ENCODE measurements at places on chromosomes 16 and 17.

- DNase-seq, result no peak
Observed at GRCh38 chr16:21163576-21163975, 5.1 kb downstream of the LDAF1 start.

GRCh38 chr17:77834170-77835115 is 124.1 kb upstream of the TNRC6C start:
- DNase-seq, result peak; percentile 84

- no peak for DNase-seq
Observed at GRCh38 chr16:51050377-51050706, 100.7 kb downstream of the SALL1 start.

- DNase-seq, result no peak
Observed at GRCh38 chr16:28264656-28265055, 27.7 kb upstream of the SBK1 start.

DNA sequence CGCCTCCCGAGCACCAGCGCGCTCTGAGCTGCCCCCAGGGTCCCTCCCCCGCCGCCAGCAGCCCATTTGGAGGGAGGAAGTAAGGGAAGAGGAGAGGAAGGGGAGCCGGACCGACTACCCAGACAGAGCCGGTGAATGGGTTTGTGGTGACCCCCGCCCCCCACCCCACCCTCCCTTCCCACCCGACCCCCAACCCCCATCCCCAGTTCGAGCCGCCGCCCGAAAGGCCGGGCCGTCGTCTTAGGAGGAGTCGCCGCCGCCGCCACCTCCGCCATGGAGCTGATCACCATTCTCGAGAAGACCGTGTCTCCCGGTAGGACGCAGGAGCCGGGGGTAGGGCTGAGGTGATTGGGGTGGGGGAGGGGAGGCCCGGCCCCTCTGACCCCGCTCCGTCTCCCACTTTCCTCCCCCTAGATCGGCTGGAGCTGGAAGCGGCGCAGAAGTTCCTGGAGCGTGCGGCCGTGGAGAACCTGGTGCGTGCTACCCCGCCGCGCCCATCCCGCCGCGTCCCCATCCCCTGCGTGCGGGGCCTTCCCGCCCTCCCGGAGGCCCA is 329 bp downstream of the KPNB1 start:
- peak; percentile 64 for DNase-seq

DNA sequence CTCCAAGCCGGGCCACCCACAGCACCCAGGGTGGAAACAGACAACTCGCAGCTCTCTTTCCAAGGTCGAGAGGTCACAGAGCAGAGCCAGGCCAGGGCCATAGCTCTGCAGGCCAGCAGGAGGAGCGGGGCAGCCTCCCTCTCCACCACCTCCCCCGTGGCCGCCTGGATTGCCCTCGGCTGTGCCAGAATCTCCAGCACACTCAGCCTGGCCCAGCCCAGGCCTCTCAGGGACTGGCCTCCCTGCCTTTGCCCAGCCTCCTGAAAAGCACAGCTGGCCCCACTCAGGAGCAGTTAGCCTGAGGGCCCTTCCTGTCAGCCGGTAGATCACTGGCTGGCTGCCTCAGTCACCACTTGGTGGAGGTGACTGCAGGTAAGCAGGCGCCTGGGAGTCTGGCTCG is 85.8 kb upstream of the SEC14L1 start:
- no peak for DNase-seq

DNA sequence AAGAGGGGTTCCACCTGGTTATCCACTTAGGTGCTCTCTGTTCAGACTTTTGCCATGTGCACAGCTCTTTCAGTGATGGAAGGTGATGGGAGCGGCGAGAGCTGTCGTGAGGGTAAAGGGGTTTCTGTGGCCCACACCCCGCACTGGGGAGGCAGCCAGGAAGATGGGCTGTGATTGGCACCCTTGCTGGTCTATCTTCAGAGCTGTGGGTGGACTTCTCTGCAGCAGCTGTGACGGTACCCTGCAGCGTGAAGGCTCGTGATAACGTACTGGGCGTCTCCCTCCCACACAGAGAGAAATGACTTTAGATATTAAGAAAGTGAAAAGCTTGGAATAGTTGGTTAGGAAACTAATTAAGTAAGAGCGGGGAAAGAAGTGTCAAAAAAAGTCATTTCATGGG is 45.8 kb downstream of the MPRIP start:
- no peak for DNase-seq

DNA sequence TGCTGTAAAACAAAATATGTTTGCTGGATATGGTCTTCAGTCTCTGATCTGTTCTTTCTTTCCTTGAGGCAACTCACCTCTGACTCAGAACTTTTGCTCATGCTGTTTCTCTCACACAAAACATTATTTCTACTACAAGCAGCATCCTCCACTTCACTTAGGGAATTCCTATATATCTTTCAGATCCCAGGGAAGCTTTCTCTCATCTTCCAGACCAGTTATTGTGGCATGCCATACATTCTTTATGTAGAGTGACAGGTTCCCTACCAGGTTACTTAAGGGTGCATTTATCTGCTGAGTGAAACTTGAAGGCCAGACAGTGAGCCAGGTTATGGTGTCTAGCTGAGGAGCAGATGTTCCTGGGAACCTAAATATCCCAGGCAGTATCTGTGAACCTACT is 1226.0 kb downstream of the CDH8 start:
- no peak for DNase-seq

DNA sequence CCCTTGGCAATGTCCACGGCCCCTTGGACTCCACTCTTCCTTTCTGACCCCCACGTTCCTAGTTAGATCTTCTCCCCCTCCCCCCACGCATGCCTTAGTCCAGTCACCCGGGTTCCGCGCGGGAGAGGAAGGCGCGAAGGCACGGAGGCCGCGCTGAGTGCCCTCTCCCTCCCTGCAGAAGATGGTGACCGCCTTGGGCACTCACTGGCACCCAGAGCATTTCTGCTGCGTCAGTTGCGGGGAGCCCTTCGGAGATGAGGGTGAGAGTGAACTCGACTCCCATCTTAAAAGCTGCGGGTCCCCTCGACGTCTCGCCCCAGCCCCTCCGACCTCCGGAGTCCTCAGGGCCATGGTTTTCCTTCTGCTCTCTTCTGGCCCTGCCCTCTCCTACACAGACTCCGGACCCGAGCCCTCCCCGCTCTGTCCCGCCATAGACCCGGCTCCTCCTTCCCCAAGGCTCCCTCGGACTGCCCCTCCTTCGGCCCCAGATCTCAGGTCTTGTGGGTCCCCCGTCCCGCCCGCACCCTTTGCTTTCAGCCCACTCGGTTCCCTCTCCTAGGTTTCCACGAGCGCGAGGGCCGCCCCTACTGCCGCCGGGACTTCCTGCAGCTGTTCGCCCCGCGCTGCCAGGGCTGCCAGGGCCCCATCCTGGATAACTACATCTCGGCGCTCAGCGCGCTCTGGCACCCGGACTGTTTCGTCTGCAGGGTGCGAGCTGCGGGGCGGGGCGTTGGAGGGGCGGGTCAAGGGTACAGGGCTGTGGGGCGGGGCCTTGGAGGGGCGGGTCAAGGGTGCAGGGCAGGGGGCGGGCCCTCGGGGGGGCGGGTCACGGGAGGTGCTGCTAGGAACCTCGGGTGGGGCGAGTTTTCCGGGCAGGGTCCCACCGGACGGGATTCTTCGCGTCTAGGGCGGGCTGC is 4.6 kb downstream of the TGFB1I1 start:
- DNase-seq, result peak; percentile 93

GRCh38 chr17:29615492-29616299 is 7.0 kb downstream of the CORO6 start:
- DNase-seq, result peak; percentile 90
